ENCODE measurements at places on chromosomes 7 and 10. TPM values are rescaled to one million over a fixed set of nuclear protein-coding genes. Genes with fewer than 3 reads are reported as not detected.

Gene CPVL
- under 0.01 TPM for total RNA-seq

Gene RNF32
- 1.1 TPM for total RNA-seq

Gene OPN1SW
- total RNA-seq, result not detected

Gene UBE2H
- 149 TPM for total RNA-seq

Gene CEP55
- total RNA-seq, result 1.0 TPM

Gene BTBD16
- total RNA-seq, result 0.07 TPM

Gene C10orf105
- total RNA-seq, result not detected

Gene RHOBTB1
- total RNA-seq, result 9.2 TPM

Gene FKBP9
- total RNA-seq, result 403 TPM

Gene FAM20C
- 24.7 TPM for total RNA-seq

Gene GPR158
- not detected for total RNA-seq

Gene GBX1
- not detected for total RNA-seq

Gene FBH1
- 75.5 TPM for total RNA-seq

Gene TMEM176A
- total RNA-seq, result not detected

Gene ELN
- 0.14 TPM for total RNA-seq

Gene NANOS1
- total RNA-seq, result 0.68 TPM

Gene SDK1
- 4.2 TPM for total RNA-seq

Gene HOXA11
- not detected for total RNA-seq

Gene ZCCHC24
- 2.0 TPM for total RNA-seq

Gene SPDYE9
- total RNA-seq, result not detected

Gene PHYHIPL
- under 0.01 TPM for total RNA-seq

Gene RTKN2
- total RNA-seq, result under 0.01 TPM

Gene C10orf53
- not detected for total RNA-seq

Gene PRKCQ
- 4.8 TPM for total RNA-seq

Gene PRSS1
- total RNA-seq, result not detected

Gene BNIP3
- total RNA-seq, result 91.3 TPM

Gene TRIL
- 0.14 TPM for total RNA-seq

Gene ODAD2
- total RNA-seq, result 0.28 TPM

Gene SOSTDC1
- not detected for total RNA-seq

Gene OR2A42
- not detected for total RNA-seq

Gene CYP17A1
- not detected for total RNA-seq

Gene ABCB1
- total RNA-seq, result not detected

Gene NPY4R
- not detected for total RNA-seq

Gene ALOX5
- total RNA-seq, result 5.6 TPM

Gene OPALIN
- not detected for total RNA-seq

Gene GPR37
- 2.9 TPM for total RNA-seq

Gene LRMDA
- 5.6 TPM for total RNA-seq

Gene ATP5MK
- total RNA-seq, result 130 TPM

Measured in nasal cavity respiratory epithelium epithelial cell of viscerocranial mucosa (primary cell).